Keratinocyte (primary cell): ENCODE measurements at places on chromosomes 16 and 17.

DNA sequence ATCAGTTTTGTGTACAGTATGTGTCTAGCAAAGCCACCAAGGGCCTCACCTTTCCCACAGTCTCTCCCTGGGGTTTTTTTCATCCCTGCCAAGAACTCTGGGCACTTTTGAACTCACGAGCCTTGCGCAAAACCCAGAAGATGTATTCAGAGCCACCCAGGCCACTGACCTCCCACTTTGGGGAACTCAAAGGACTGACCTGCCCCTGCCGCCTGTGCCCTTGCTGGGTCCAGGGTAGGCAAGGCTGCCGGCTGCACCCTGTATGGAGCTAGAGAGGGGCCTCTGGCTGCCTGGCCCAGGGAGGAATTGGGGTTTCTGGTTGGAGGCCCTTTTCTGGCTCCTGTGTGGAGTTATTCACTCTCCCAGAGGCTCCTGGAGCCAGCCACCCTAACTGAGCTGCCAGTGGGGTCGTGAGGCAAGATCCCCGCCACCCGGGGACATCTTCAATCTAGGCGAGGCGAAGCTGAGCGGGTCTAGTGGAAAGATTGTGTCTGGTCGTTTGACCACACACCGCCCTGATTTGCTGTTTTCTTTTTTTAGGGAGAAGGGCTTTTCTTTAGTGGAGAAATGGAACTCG, 1.9 kb downstream of the CDK5R1 start:
- no peak overlapping the region for H3K27ac ChIP-seq
- DNase-seq = no peak
- H3K36me3 ChIP-seq = peaks cover 25% of the 10 kb centered on the region
- H3K4me1 ChIP-seq = peaks cover 46% of the 10 kb centered on the region

DNA sequence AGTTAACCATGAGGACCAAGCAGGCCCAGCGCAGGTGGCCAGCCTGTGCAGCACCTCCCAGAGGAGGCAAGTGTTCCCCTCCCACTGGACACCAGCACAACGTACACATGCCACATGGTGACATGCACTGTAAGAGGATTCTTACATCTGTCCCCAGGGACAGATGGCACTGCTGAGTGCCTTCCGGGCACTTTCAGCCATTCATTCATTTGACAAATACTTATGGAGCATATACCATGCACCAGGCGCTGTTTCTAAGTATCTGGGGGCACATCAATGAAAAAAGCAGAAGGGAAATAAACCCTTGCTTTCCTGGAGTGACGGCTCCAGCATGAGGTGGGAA, 79.6 kb downstream of the GAS7 start:
- H3K4me1 ChIP-seq = peaks cover 26% of the 10 kb centered on the region
- H3K27ac ChIP-seq = no peak overlapping the region

- H3K36me3 ChIP-seq = peaks cover 4% of the 10 kb centered on the region
- DNase-seq = no peak
- no peak overlapping the region for H3K4me3 ChIP-seq
- H3K27me3 ChIP-seq = no peaks in the 10 kb centered on the region
These were observed 53.4 kb downstream of the GRB2 start for GRCh38 chr17:75352079-75352569.

- no peak overlapping the region for H3K27ac ChIP-seq
- peaks cover 10% of the 10 kb centered on the region for H3K4me1 ChIP-seq
- no peak overlapping the region for H3K4me3 ChIP-seq
- no peak for DNase-seq
These were observed 92.4 kb downstream of the BRIP1 start for GRCh38 chr17:61770752-61771533.

DNA sequence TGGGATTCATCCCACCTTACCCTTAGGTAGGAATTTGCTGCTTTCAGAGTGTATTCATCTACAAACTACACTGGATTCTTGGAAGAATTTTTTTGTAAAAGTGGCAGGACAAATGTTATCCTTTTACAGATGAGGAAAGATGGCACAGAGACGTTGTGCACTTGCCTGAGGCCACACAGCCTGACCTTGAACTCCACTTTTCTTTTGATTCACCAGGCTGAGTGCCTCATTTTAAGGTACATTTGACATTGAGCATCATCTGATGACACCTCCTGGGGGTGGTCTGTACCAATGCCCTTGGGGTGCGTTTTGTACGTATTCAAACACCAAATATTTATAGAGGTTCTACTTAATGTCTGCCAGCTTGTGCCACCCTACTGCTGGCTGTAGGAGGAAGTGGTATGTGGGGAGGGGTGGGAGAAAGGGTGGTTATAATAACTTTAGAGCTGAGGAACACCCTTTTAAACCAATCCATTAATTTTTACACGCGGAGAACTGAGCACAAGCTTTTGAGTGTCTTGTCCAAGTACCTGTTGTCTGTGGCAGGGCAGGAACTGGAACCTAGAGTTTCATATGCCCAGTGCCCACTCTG, 29.1 kb downstream of the HS3ST3B1 start:
- no peaks in the 10 kb centered on the region for H3K4me1 ChIP-seq
- no peak overlapping the region for H3K27ac ChIP-seq
- H3K27me3 ChIP-seq = no peaks in the 10 kb centered on the region
- no peaks in the 10 kb centered on the region for H3K36me3 ChIP-seq

DNA sequence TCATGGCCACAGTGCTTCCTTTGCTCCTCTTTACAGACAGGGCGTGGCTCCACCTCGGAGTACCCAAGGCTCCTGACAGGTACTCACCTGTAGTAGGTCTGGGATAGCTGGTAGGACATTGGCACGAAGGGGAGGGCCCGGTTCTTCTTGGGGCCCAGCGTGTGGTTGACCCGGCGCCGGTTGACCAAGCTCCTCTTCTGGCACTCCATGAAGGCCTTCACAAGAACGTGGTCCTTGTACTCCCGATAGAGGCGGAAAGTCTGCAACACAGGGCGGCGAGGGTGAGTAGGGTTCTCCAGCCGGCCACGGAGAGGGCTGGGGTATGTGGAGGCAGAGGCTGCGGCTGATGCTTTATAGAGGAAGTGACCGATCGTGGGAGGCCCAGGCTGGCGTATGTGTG, 69.7 kb downstream of the IL21R start:
- no peak overlapping the region for H3K27ac ChIP-seq
- H3K36me3 ChIP-seq = peaks cover 59% of the 10 kb centered on the region
- DNase-seq = no peak

DNA sequence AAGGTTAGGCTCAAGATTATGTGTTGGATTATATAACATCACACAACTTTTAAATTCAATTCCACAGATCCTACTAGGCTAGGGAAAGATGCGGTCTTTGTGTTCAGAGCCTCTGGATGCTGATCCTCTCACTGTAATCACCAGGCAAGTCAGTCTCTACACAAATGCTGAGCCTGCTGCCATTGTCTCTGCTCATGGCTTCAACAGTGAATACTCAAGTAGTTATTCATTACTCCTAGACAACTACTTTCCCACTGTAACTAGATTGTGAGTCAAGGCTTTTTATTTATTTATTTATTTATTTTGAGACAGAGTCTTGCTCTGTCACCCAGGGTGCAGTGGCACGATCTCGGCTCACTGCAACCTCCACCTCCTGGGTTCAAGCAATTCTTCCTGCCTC, 15.8 kb upstream of the NDUFAB1 start:
- no peaks in the 10 kb centered on the region for H3K4me1 ChIP-seq
- H3K4me3 ChIP-seq = no peak overlapping the region
- peaks cover 12% of the 10 kb centered on the region for H3K36me3 ChIP-seq
- no peak for DNase-seq
- no peak overlapping the region for H3K27ac ChIP-seq

DNA sequence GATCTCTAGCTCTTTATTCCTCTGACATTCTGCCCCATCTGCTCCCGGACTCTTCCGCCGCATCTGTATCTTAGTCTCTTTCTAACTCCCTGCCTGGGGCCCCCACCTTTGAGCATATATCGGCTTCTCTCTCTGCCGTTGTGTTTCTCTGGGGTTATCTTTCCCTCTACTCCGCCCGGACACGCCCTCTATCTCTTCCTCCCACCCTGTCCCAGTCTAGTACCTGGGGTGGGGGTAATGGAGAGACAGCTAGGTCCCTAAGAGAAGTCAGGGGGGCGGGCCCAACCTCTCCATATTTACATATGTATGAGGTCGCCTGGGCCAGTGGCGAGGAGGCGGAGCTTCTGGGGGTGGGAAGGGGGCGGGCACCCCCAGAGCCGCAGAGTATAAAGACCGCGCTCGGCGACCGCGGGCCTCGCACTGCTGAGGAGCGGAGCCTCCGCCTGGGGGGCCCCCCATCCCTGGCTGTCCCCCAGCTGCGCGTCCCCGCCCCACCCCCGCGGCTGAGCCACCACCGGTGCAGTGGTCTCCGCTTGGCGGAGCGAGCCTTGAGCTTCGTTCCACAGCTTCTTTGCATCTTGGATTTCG, at the start of gene ATP1B2:
TSS of gene ATP1B2 (plus strand) at position 418 of the 588 bp plus-strand sequence. CDS start 593 bp downstream, outside the sequence.
- H3K4me3 ChIP-seq = peak within 1 kb of the TSS; percentile 20
- no peak within 1 kb of the TSS for H3K27ac ChIP-seq
- H3K27me3 ChIP-seq = peaks cover 45% of the 10 kb centered on the region
- DNase-seq = no peak
- peaks cover 4% of the 10 kb centered on the region for H3K4me1 ChIP-seq

- peaks cover 36% of the 10 kb centered on the region for H3K27me3 ChIP-seq
- H3K4me3 ChIP-seq = peak overlapping the region; percentile 60
- no peak for DNase-seq
- peaks cover 3% of the 10 kb centered on the region for H3K4me1 ChIP-seq
- no peak overlapping the region for H3K27ac ChIP-seq
These were observed 431 bp downstream of the SLFN11 start for GRCh38 chr17:35372846-35373533.

- H3K4me1 ChIP-seq = no peaks in the 10 kb centered on the region
- no peak for DNase-seq
- H3K36me3 ChIP-seq = no peaks in the 10 kb centered on the region
- H3K27me3 ChIP-seq = peaks cover 53% of the 10 kb centered on the region
- no peak overlapping the region for H3K27ac ChIP-seq
These were observed 24.0 kb upstream of the STH start for GRCh38 chr17:45974916-45975630.

DNA sequence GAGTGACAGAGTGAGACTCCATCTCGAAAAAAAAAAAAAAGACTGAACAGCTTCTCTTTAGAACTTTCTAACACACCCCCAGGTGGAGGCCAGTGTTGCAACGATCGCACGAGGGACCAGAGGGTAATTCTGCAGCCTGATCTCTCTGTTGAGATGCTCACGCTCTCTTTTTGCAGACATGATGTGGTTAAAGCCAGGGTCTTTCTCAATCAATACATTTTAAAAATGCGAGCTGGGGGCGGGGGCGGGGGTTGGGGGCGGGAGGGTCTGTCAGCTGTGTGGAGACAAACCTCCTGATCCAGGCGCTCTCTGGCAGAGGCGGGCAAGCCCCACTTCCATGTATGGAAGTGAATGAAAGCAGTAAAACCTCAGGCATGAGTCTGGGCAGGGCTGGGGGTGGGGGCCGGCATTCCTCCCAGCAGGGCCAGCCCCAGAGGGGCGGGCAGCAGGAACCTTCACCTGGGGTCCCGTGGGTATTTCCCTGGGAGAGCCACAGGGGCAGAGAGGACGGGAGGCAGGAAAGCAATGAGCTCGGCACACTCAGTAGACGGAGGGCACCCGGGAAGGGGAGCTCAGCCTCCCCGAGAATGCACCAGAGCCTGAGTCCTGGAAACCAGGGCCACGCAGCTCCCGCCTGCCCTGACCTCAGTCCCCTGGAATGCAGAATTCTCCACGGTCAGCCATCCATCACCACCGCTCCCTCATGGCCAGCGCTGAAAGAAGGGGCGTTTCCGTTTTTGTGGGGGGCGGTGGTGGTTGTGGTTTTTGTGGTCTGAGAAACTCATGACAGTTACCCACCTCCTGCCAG, 28.0 kb downstream of the NXN start:
- no peak overlapping the region for H3K4me3 ChIP-seq
- H3K27ac ChIP-seq = no peak overlapping the region
- H3K27me3 ChIP-seq = no peaks in the 10 kb centered on the region
- H3K4me1 ChIP-seq = peaks cover 8% of the 10 kb centered on the region

DNA sequence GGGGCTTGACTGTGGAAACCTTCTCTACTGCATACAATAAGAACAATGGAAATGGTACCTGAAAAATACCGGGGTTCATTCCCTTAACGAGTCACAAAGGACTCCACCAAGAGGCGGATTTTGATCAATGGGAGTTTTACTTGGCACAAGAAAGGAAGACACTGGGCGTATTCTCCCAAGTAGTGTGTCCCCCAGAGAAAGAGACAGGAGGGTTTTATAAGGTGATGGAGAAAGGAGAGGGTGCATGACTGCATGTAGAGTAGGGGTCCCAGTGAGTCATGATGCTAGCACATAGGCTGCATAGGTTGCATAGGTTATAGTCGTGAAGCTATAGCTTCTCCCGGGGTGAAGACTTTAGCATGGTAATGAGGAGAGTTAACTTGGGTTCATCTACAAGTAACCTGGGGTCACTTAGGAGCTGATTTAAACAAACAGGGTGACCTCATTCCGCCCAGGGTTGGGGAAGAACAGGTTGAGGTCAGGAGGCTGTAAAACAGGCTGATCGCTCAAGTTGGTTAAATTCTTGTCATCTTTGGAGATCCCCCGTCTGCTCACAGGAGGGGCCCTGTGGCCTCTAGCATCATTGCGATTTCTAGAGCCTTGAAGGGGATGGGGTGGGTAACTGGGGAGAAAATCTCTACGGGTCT, 1.5 kb downstream of the MPV17L start:
- no peaks in the 10 kb centered on the region for H3K27me3 ChIP-seq
- H3K4me3 ChIP-seq = no peak overlapping the region
- H3K27ac ChIP-seq = no peak overlapping the region
- no peak for DNase-seq

GRCh38 chr17:65593855-65594845, 32.7 kb upstream of the AXIN2 start:
- H3K27me3 ChIP-seq = no peaks in the 10 kb centered on the region
- H3K4me1 ChIP-seq = no peaks in the 10 kb centered on the region
- no peaks in the 10 kb centered on the region for H3K36me3 ChIP-seq
- no peak for DNase-seq

DNA sequence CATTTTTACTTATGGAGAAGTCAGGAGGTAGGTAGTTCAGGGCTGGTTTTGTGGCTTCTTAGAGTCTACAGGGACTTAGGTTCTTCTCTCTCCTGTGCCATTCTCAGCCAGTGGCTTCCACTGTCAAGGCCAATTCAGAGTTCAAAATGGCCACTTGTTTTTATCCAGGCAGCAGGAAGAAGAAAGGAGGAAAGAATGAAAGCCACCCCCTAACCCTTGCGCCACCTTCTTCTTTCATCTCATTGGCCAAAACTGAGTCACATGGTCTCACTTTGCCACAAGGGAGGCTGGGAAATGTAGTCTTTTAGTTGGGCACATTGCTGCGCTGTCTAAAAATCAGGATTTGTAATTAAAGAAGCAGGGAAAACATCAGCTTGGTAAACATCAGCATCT, 60.8 kb upstream of the MED9 start:
- no peaks in the 10 kb centered on the region for H3K36me3 ChIP-seq
- H3K4me3 ChIP-seq = no peak overlapping the region
- peaks cover 37% of the 10 kb centered on the region for H3K4me1 ChIP-seq
- no peak overlapping the region for H3K27ac ChIP-seq
- no peaks in the 10 kb centered on the region for H3K27me3 ChIP-seq

- no peaks in the 10 kb centered on the region for H3K27me3 ChIP-seq
- no peak overlapping the region for H3K27ac ChIP-seq
- H3K4me1 ChIP-seq = peaks cover 14% of the 10 kb centered on the region
- H3K36me3 ChIP-seq = peaks cover 3% of the 10 kb centered on the region
- no peak overlapping the region for H3K4me3 ChIP-seq
These were observed 380.3 kb downstream of the SNX29 start for GRCh38 chr16:12356632-12357340.
